Foreskin melanocyte (primary cell): ENCODE measurements at places on chromosomes 7 and 10.
A peak's percentile ranks its signal among the peaks of the same experiment; 100 is the strongest.

GRCh38 chr10:129914960-129915359, 49.1 kb downstream of the EBF3 start:
- DNase-seq = no peak

- no peak for DNase-seq
These were observed 66.8 kb downstream of the ITGB1 start for GRCh38 chr10:32891261-32891660.

DNA sequence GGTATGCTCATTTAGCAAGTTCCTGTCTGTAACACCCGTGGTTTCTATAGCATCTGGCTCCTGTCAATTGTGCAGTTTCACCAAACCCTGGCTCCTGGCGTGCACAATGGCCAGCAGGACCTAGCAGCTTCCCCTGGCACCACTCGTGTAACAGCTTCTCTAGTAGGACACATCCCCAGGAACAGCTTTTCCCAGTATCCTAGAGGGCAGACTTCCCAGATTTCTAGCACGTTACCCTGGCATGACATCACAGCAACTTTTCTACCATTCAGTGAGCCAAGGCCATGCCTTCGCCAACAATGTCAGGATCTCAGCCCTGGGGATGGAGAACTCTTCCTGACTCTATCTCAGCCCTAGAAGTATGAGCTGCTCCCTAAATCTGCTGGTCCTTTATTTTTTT, 6.5 kb downstream of the YME1L1 start:
- no peak for DNase-seq

DNA sequence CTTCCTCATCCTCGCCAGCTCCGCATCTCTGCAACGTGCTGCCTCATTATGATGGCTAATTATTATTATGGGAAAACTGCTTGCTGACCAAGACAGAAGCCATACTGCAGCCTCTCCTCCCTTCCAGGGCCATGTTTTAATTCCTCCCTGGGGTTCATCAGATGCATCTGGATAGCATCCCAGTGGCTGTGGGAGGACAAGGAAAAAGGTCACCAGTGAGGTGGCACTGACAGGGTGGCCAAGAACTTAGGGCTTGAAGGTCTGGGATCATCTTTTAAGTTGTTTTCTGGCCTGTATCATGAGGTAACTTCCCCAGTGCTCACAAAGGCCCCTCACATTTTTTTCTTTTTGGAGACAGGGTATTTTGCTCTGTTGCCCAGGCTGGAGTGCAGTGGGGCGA, 39.6 kb downstream of the KCNH2 start:
- DNase-seq = no peak

DNA sequence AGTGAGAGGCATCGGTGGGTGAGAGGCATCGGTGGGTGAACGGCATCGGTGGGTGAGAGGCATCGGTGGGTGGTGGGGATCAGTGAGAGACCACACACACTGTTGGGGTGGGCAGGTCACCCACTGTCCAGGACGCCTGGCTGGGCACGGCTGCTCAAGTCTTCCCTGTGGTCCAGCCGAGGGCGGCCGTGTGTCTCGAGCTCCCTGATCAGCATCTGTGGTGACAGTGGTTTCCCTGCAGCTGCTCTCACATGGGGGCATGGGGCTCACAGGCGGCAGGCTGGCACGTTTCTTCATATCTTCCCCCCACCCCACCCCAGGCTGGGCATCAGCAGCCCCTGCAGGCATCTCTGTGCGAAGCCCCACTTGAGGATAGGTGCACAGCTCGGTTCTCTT, 78.2 kb downstream of the NKX6-2 start:
- no peak for DNase-seq

DNA sequence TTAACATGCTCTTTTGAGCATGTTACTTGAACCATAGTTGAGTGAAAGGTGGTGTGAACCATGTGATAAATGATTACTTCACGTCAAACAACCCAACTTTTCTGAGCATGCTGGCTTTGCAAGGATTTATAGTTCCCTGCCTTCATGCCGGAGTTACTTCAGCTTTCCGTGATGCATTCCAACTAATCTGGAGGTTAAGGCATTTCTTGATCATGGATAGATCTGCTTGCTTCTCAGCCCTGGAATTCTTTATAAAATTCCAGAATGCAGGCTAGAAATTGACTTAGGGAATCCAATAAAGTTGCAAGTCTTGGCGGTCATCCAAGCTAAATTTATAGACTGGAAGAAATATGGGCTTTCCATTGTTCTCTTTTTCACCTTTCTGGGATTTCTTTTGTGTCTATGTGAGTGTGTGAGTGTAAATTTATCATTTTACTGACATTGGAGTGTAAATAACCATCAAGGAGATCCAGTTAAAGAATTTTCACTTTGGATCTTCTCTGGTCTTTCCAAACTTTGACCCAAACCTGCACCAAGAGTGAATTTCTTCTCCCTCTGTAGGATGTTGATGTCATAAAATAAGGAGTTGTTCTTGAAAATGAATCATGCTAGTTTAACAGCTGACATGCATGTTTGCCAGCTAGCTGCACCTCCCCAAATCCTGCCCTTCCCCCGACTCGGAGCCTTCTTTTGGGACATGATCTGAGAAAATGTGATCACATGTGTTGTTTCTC, 289.0 kb downstream of the TWIST1 start:
- DNase-seq = no peak

DNA sequence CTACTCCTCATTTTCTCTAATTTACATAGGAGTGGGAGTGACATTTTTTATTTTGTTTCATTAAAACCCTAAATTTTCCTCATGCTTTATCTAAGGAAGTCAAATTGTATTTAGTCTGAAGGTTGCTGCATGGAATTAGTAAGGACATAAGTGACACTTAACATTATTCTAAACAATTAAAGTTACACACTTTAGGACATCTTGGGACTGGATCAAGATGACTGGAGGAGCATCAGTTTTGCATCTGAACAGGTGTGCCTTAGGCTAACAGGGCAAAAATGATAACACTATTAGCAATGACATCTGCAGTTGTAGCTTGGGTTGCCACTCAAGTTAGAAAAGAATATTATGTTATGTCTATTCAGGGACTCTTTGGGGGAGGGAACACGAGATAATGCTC, 199.4 kb downstream of the HDAC9 start:
- no peak for DNase-seq

- no peak for DNase-seq
These were observed 1.1 kb upstream of the AEBP1 start for GRCh38 chr7:44102846-44103565.

DNA sequence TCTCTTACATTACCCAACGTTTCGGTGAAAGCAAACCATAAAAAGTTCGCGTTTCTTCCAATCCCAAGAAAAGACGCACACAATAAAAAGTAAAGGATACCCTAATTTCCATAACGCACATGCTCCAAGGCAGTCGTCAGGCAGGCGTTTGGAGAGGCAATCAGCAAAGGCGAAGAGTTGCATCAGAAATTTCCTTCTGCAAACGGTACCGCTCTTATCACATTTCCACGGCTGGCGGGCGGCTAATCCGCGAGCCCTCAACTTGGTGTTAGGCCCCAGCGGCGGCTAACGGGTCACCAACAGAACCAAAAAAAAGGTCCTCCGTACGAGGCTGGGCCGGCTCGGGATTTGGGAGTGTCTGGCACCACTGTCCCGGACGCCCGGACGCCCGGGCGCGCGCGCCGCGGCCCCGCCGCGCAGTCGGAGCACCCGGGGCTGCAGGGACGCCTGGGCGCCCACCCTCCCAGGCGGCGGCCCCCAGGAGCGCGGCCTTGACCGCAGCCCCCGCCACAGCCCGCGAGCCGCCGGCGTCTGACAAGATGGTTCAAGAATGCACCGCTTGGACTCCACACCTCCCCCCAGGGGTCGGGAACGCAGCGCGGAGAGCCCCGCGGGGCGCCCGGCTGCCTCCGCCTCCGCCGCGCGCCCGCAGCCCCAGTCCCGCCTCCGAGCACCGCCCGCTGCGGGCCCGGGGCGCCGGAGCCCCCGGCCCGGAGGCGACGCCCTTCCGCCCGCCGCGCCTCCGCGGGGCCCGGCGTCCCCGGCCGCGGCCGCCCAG, 9.8 kb upstream of the GRB10 start:
- no peak for DNase-seq

DNA sequence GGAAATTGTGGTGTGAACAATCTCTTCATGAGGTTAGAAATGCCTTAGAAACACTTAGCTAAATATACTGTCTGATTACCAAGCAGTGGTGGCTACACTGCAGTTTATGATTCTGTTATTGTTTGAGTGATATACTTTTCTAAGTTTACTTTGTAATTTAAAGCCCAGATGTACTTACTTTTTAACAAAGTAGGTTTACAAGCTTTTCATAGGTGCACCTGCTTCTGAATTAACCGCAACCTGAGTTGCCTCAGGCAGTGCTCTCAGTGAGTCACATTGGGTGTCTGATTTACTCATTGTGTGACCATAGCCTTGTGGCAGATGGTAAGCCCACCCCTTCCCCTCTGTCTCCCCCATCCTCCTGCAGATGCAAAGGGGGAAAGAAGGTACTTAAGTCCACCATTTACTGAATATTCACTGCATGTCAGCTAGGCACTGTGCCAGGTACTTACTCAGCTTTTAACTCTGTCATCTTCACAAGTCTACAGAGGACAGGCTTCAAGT, 9.0 kb downstream of the MTURN start:
- DNase-seq = no peak

GRCh38 chr10:79604294-79604693, 6.4 kb upstream of the SFTPA1 start:
- no peak for DNase-seq

- DNase-seq = no peak
These were observed 71.2 kb upstream of the LRRC18 start for GRCh38 chr10:49010865-49011264.

DNA sequence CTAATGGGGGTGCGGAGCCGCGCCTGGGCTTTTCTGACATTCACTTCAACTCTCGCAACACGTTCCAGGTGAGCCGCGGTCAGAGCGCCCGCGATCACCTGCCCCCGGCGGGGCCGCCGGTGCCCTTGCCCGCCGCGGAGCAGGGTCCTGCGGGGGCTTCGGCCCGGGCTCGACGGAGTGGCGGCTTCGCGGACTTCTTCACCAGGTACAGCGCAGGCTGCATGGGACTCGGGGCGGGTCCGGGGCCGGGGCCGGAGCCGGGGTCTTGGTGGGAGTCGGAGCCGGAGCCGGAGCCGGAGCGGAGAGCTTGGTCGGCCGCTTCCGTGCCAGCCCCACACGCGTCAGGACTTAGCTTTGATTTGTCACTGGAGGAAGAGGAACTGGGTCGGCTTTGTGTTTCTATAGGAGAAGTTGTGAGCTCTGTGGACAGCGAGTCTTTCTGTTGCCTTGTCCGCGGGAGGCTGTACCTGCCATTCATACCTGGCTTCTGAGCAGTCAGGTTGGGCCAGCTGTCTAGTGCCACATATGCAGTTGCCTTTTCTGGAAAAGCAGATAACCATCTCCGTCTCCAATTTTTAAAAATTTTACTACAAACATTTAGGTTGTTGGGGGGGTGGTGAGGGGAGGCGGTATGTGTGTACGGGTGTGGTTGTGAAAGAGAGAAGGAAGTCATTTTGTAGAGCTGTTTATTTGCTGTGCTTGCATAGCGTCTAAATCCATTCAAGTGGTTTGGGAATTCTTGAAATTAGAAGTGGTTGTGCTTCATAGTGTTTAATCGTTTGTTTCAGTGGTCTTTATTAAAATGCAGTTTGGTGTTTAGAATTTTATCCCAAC, 1.3 kb downstream of the TBC1D12 start:
- DNase-seq = peak; percentile 71

DNA sequence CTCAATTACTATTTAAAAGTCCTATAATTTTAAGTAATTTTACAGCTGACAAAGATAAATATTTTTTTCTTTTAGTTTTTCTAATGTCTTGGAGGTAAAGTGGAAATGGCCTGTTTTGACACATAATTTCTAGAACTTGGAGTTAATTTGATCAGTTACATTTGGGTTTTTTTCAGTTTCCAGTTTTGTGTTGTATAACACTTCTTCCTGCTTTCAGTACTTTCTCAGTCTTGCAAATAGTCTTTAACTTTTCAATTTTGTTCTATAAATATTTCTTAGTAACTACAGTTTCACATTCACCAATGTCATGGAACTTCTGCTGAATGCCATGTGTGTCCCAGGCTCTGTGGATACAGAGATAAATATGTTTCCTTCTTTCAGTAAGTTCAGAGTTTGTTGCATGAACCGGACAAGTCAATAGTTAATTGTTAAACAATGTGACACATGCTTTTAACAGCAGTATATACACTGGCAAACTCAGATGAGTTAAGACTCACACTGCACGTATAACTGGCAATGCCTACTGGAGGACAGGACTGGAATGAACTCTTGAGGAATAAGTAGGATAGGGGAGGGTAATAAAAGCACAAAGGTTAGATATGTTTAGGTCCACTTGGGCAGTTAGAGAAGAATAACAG, 4.6 kb downstream of the SHOC2 start:
- DNase-seq = peak; percentile 63

GRCh38 chr7:137940218-137940617, 61.7 kb downstream of the CREB3L2 start:
- DNase-seq = no peak

DNA sequence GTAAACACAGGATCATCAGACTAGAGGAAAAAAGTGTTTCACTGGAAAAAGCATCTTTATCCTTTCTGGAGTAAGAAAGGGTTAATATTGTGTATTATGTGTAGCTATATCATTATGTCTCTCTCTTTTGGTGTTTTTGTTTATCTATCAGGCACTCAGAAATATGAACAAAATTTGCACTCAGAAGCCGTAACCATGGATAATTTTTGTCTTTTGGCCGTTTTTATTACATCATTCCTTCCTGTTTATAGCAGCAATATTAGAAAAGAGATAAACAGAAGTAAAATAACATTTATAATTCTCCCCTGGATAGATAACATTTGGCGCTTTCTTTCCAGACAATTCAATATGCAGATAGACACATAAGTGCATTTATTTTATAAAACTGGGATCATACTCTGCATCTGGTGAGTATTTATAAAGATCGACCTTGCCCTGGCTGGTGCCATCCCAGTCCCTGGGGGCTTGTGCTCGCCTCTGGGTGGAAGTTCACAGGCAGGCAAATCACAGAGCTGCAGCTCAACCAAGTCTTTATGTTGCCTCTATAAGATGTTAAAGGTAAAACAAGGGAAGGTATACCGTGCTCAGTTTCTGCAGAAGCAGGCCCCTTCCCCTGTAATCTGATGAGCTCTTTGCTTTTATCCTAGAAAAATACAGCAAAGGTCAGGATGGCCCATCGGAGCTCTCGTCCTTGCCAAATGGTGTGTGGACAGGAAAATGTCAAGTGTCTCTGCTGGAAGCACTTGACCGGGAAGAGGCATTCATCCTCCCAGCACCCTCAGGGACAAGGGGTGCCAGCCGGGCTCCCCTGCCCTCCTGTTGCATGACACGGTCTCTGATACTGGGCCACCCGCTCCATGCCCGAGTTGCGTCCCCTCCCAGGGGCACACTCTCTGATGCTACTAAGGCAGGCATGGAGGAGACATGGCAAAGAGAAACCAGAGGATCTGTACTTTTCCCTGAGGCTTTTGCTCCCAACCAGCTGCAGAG, 43.9 kb downstream of the PYROXD2 start:
- no peak for DNase-seq

DNA sequence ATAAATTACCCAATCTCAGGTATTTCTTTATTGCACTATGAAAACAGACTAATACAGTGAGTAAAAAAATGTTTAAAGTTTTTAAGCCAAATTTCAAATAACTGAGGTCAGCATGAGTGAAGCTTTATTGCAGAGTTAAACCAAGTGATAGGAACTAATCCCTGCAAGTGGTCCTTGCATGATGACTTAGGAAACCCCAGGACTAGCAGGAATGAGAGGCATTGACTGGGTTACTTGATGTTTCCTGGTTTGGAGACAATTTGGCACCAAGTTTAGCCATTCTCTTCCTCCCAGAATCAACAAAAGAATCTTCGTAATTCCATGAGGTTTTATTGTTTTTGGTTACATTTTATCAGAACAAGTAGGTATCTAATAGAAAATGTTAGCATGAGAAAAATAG, 194.2 kb downstream of the BICC1 start:
- no peak for DNase-seq

- DNase-seq = no peak
These were observed 99.6 kb downstream of the STRA8 start for GRCh38 chr7:135333200-135333599.

GRCh38 chr7:148291799-148292198, 298.8 kb upstream of the C7orf33 start:
- no peak for DNase-seq
